ENCODE measurements at places on chromosomes 1 and 21. TPM values are rescaled to one million over a fixed set of nuclear protein-coding genes. Genes with fewer than 3 reads are reported as not detected.

- peaks cover 9% of the 10 kb centered on the region for H3K36me3 ChIP-seq
- DNase-seq: no peak
- H3K4me1 ChIP-seq: peaks cover 80% of the 10 kb centered on the region
- H3K4me3 ChIP-seq: no peak overlapping the region
- no peak overlapping the region for H3K27ac ChIP-seq
These were observed 17.0 kb downstream of the HIPK1 start for GRCh38 chr1:113946112-113946511.

DNA sequence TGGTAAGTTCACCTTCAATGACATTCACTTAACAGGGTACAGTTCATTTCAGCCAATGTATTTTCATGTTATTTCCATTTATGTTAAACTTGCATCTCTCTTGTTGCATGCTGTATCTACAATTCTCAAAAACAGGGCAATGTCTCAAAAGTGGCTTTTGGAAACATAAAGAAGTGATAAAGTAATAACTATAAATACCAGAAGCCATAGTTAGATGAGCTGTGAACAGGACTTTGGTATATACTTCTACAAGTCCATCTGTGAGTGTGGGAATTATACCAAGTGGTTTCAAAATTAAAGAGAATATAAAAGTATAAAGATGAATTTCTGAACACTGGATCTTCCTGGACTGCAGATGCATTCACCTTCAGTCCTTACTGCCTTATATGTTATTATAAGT, 585.4 kb upstream of the PBX1 start:
- H3K4me3 ChIP-seq: no peak overlapping the region
- no peaks in the 10 kb centered on the region for H3K27me3 ChIP-seq
- DNase-seq: no peak

The S100A3 gene
- total RNA-seq: not detected

The OR6K3 gene
- not detected for total RNA-seq

DNA sequence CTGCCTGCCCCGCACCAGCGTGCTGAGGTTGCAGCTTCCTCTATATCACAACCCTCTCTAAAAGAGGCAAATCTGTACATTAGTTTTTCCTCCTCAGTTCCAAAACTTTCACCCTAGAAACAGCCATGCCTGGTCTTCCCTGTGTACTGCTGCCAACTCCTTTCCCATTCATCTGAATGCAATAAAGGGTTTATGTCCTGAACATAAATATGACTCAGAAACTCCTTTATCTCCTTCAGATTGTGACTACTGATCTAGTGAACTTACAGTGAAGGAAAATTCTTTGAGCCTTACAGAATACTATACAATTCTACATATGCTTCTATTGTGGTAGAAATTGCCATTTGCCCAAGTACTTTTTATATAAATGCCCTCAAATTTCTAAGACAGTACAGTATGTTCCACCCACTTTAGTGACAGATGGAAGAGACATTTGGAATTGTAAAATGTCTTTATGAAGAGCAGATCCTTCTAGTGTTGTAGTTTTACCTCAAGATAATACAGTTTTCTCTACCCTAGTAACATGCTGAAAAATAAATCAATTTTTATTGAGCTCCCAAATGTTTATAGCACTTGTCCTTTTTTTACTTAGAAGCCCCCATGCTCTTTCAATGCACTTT, 345.1 kb upstream of the SNX7 start:
- no peak overlapping the region for H3K4me3 ChIP-seq
- no peak overlapping the region for H3K27ac ChIP-seq
- no peak for DNase-seq
- H3K4me1 ChIP-seq: no peaks in the 10 kb centered on the region

The AIRE gene
- not detected for total RNA-seq

The ADORA1 gene
- not detected for total RNA-seq

The KCNT2 gene
- not detected for total RNA-seq

The SDHB gene
- total RNA-seq: 150 TPM

DNA sequence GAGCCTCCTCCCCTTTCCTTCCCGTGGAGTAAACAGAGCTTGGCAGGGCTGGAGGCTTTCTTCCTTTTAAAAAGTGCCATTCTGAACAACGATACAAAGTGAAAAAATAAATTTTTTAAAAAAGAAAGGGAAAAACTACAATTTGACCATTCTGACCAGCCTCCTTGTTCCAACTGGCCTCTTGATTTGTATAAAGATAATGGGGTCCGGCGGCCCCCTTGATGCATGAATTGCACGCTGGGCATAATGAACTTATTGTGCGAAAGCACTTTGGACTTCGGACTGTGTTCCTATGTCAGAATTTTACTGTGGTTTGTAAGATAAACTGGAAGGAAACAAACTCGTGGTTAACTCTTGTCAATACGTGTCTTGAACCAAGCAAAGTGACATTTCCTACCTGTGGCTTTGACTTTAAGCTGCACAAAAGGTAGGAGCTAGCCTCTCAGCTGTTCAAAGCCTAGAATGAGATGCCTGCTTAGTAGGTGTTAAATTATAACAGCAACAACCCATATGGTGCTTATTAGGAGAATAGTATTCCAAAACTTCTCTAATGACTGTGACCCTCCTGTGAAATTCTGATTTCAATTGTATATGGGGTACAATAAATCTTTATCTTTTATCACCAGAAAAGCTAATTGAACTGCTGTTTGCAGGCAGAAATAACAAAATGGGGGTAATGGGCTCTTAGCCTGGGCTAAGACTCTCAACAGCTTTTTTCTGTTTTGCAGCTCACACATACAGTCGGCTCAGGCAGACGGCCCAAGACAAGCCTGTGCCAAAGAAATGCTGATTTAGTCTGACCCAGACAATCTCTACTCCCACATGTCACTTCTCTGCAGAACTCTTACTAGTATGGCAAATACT, 9.3 kb downstream of the IRF2BP2 start:
- peaks cover 65% of the 10 kb centered on the region for H3K4me1 ChIP-seq
- DNase-seq: peak; percentile 71
- H3K36me3 ChIP-seq: no peaks in the 10 kb centered on the region
- H3K27ac ChIP-seq: peak overlapping the region; percentile 95
- H3K27me3 ChIP-seq: no peaks in the 10 kb centered on the region

The VANGL2 gene
- total RNA-seq: 0.04 TPM

The NKAIN1 gene
- total RNA-seq: not detected

DNA sequence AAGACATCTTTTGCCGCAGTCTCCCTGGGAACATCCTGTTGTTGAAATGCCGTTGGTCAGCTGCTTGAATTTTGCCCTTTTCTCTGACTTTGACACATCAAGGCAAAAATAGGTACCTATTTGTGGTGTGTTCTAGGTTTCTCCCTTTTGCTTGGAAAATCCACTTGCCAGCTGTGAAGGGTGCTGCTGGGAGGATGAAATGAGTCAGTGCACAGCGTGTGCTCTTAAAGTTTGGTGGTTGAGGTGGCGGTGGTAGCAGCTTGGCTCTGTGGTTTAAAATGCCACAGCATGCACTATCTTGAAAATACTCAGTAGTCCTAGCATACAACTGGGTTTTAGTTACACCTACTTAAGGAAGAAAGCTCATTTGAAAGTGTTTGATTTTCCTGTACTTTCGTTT, 183.8 kb downstream of the DHRS3 start:
- H3K36me3 ChIP-seq: no peaks in the 10 kb centered on the region
- peaks cover 61% of the 10 kb centered on the region for H3K4me1 ChIP-seq
- H3K27ac ChIP-seq: peak overlapping the region; percentile 43

GRCh38 chr1:92961896-92962752, 862 bp upstream of the DIPK1A start:
- no peaks in the 10 kb centered on the region for H3K27me3 ChIP-seq
- H3K4me3 ChIP-seq: peak overlapping the region; percentile 82
- peak overlapping the region; percentile 90 for H3K27ac ChIP-seq
- H3K36me3 ChIP-seq: no peaks in the 10 kb centered on the region
- DNase-seq: peak; percentile 86

- no peak overlapping the region for H3K27ac ChIP-seq
- peaks cover 20% of the 10 kb centered on the region for H3K36me3 ChIP-seq
- no peaks in the 10 kb centered on the region for H3K27me3 ChIP-seq
These were observed 6.7 kb downstream of the PTTG1IP start for GRCh38 chr21:44866780-44867179.

DNA sequence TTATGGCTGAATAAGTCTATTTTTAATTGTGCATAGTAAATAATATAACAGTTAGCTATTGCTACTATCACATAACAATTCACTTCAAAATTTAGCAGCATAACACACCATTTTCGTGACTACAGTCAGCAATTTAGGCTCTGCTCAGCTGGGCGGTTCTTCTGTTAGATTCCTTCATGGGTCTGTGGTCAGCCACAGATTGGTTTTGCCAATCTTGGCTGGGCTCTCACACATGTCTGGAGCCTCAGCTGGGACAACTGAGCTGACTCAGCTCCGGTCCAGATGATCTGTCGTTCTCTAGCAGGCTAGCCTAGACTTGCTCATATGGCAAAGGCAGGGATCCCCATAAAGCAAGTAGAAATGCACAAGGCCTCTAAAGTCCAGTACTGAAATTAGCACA, 15.1 kb upstream of the CDC42BPA start:
- H3K27me3 ChIP-seq: no peaks in the 10 kb centered on the region
- H3K4me3 ChIP-seq: no peak overlapping the region
- no peaks in the 10 kb centered on the region for H3K36me3 ChIP-seq
- no peak for DNase-seq
- H3K4me1 ChIP-seq: no peaks in the 10 kb centered on the region

The TMEM240 gene
- 0.33 TPM for total RNA-seq

GRCh38 chr1:232628335-232629249, 1.3 kb downstream of the SIPA1L2 start:
- no peak overlapping the region for H3K27ac ChIP-seq
- H3K36me3 ChIP-seq: no peaks in the 10 kb centered on the region
- H3K4me1 ChIP-seq: peaks cover 9% of the 10 kb centered on the region
- H3K4me3 ChIP-seq: peak overlapping the region; percentile 15
- no peak for DNase-seq

GRCh38 chr1:203373991-203374390, 23.1 kb upstream of the FMOD start:
- no peak overlapping the region for H3K4me3 ChIP-seq
- H3K27me3 ChIP-seq: no peaks in the 10 kb centered on the region
- H3K27ac ChIP-seq: no peak overlapping the region
- no peaks in the 10 kb centered on the region for H3K4me1 ChIP-seq

- DNase-seq: peak; percentile 23
- peaks cover 9% of the 10 kb centered on the region for H3K4me1 ChIP-seq
- H3K36me3 ChIP-seq: peaks cover 7% of the 10 kb centered on the region
- H3K27me3 ChIP-seq: no peaks in the 10 kb centered on the region
These were observed 10.7 kb downstream of the MR1 start for GRCh38 chr1:181044449-181044966.

Measured in CD8-positive, alpha-beta memory T cell (primary cell).